Stimulated activated CD8-positive, alpha-beta memory T cell treated with anti-CD3 and anti-CD28 coated beads, Interleukin-15, amount 100 ng/mL, for 24 hours (primary cell): ENCODE measurements at places on chromosomes 3 and 15.

- DNase-seq = no peak
Measured at GRCh38 chr15:59550956-59551355, 60.6 kb upstream of the GCNT3 start.

DNA sequence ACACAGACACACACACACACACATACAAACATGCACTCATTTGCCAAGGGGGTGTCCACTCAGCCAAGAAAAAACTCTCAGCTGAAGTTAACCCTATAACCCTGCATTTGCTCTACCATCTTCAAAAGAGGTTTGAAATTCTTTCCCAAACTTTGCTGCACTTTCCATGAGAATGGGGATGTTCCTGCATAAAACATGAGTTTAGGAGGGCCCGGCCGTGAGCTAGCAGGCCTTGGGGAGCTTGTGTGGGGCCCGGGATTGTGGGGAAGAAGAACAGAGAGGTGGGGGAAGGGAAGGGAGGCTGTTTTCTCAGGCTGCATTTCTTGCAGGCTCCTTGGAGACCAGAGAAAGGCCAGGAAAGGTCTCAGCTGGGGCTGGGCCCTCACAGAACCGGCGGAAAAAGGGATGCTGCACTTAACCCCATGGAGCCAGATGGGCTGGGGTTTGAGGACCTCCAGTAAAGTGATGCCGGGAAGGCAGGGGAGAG lies 40.8 kb downstream of the SEMA5B start:
- no peak for DNase-seq

GRCh38 chr15:68623301-68623892 lies 44.6 kb downstream of the CORO2B start:
- no peak for DNase-seq

- no peak for DNase-seq
Measured at GRCh38 chr15:83846847-83847246, 192.9 kb downstream of the ADAMTSL3 start.

- no peak for DNase-seq
Measured at GRCh38 chr3:123169492-123169929, 32.2 kb upstream of the SEC22A start.

DNA sequence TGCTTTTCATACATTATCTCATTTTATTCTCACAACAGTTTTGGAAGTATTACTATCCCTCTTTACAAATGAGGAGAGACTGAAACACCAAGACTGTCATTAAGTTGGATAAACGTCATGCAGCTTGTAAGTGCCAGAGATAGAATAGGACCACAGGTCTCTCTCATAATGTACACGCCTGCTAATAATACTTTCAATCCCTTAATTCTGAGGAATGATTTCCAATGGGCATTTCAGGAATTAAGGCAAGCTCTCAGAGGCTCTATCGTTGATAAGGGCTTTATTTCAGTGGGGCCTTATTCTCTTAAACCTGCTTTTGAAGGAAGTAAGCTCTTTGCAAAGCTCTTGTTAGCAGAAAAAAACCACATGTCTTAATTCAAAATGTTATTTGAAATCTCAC lies 229.1 kb downstream of the NFKBIZ start:
- no peak for DNase-seq

DNA sequence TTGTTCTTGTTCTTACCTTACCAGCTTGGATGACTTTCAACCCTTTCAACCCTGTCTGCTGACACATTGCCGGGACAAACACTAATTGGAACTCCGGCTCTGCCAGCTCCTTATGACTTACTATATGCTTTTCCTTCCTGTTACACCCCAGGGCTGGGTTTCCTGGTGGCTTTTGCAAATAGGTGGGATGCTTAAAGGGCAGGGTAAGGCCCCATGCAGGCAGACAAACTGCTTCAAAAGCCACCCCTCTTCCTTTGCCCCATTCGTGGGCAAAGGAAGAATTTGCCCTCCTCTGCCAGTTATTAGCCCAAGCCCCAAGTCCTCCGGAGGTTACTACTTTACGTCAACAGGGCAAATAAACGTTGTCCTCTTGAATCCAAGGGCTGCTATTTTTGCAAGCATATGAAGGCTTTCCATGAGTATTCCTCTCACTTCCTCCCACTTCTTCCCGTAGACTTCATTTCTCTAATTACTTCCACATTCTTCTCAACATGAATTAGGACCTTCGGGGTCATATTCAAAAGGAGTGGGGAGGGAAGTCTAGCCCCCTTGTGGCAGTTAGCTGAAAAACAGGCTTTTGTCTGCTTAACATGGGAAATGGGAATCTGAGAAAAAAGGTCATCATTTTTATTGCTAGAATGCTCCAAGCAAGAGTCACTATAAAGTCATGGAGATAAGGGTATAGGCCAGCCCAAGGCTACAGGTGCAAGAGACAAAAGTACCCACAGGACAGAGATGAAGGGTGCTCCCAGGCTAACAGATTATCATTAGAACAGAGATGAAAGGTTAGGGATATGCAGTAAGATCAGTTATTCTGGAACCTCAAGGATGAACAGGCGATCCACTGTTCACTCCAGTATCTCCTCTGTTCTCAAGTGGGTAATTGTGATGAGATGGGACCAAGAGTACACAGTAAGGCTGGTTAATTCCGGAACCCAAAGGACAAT lies 56.3 kb upstream of the FSTL1 start:
- DNase-seq = no peak

DNA sequence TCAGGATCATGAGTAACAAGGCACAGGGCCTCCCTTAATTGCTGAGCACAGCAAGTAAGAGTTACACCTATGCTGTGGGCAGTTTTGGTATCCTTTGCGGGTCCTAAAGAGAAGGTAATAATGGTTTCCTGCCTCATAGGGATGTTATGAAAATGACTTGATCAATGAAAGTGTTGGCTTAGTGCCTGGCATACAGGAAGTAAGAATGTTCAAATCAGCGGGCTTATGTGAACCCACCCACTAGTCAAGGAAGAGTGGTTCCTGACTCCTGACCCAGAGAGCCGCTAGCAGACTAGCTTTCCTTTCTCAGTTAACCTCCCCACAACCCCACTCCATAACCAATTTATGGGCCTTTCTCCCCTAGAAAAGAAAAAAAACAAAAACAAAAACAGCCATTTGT lies 5.2 kb upstream of the ADAMTS9 start:
- no peak for DNase-seq

DNA sequence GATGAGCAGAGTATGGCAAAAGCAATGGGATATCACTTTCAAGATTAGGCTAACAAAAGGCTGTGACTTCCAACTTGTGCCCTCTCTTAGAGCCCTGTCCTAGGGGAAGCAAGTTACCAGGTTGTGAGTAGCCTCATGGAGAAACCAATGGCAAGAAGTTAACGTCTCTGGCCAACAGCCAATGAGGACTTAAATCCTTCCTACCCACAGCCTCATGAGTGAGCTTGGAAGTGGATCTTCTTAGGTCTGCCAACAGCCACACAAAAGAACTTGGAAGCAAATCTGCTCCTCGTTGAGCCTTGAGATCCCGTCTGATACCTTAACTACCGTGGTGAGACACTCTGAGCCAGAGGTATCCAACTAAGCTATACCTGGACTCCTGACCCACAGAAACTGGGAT lies 5.7 kb downstream of the NME9 start:
- DNase-seq = no peak

DNA sequence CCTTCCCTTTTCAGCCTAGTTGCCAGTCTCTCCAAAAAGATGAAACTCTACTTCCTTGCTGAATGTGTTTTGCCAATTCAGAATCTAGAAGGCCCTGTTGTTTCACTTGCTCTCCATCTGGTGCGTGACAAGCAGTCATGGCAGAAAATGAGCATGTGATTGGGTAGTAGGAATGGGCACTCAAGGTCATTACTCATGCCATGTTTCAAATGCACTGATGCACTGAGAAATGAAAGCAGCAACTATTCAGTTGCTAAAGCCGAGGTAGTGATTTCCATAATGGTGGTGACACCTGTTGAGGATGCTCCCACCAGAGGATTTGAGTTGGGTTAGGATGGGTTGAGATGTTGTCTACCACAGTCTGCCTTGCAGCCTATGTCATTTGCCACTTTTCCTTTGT lies 12.7 kb downstream of the ZBTB38 start:
- no peak for DNase-seq

DNA sequence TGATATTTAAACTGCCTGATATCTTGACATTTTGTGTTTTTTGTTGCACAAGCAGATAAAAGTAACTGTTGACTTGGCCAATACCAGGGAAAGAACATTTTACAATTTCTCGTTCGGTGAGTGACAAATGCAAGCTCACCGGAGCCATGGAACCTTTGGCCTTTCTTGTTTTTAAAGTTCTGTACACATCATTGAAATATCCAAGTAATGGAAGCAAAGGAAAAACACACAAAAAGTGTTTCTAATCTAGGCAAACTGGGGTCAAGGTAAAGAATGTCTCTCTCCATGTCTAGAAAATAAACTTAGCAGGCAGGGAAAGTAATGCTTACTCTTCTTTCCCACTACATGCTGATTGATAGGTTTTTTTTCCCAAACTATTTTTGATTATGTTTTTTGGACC lies 27.8 kb downstream of the SPTSSB start:
- no peak for DNase-seq

DNA sequence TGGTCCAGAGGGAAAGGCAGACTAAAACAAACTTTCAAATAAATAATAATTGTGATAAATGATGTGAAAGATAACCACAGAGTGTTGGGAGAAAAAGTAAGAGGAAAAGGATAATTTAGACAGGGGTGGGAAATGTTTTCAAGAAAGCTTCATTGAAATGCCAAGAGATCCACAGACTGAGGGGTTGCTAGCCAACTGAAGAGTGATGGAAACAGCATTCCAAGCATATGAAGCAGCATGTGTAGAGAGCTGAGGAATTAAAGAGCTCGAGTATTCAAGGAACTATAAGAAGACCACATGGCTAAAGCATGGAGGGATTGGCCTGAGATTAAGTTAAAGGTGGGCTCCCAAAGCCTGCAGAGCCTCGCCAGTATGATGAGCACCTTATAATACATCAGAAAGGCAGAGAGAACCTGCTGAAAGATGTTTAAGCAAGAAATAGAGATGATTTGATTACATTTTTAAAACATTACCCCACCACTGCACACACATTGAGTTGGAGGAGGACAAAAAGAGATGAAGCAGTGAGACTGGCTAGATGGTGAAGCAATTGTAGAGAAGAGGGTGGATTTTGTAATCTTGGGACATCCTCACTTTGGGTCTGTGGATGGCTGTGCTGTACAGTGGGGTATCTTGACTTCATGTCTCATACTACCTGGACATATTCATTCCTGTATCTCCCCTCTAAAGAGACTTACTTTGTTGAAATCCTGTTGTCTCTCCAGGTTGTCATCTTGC lies 100.8 kb downstream of the STAC start:
- DNase-seq = no peak

GRCh38 chr3:39103791-39104552 lies 3.5 kb downstream of the GORASP1 start:
- no peak for DNase-seq

GRCh38 chr15:31263751-31264558 lies 62.7 kb upstream of the KLF13 start:
- peak; percentile 32 for DNase-seq

GRCh38 chr15:70087708-70088352 lies 9.9 kb downstream of the TLE3 start:
- DNase-seq = no peak

DNA sequence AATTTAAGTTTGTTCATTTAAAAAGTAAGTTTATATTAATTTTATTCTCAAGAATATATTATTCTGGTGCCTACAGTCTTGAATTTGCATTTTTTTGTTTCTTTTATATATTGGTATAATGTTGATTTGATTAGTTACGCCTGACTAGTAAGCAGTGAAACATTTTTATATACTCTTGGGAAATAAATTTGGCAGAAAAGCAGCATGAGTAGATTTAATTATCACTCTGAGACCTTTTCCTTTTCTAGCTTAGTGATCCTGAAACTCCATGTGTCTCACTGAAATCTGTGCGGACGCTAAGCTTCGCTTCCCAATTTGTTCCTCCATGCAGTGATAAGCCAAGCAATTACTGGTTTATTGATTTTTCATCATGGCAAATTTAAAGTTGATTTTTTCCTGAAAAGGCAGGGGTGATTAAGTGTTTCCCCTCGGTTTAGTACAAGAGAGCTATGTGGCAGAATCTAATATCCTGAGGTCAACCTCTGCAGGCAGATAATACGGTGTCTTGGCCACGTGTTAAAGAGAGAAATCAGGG lies 87.2 kb upstream of the MLF1 start:
- no peak for DNase-seq

- no peak for DNase-seq
Measured at GRCh38 chr3:65953301-65953812, 85.4 kb downstream of the MAGI1 start.

DNA sequence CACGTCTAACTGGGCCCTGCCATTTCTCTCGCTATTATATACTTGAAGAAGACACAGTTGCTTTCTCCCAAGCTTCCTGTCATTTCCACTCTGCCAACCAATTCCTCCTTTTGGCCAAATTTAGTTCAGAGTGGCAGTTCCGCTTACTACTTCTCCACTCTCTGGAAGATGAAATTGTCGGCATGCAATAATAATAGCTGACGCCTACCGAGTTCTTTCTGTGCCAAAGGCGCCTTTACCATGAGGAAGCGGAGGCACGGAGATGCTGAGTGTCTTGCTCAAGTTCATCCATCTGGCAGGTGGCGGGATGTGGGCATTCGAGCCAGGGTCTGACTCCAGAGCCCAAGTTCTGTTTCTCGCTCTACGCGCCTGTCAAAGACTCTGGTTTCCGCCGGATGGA lies 14.6 kb upstream of the NRROS start:
- no peak for DNase-seq

DNA sequence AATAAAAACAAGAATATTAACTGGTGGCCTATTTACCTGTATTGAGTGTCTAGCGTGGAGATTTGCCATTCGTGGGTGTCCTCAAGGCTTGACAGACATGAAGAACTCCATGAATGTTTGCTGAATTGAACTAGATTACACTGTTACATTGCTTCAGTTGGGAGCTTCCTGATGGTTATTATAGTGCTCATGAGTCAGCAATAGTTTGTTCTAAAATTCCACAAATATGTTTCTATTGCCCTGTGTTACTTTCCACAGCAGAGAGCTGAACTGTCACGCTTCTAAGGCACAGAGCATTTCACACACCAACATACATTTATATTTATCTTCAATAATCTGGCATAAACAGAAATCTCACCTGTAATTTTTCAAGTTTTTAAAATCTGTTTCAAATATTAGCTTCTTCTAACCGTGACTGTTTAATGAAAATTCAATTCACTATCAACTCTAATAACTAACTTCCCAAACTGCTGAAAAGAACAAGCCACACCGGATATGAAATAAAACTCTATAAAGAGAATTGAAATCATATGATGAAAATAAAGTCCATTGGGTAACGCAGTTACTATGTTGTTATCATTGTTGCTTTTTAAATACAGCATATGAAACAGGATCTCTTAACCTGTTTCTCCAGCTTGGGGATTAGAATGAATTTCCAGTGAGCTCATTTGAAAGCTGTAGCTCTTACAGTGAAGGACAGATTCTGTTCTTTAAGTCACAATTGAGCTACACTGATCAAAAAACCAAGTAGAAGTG lies 61.2 kb upstream of the MCF2L2 start:
- no peak for DNase-seq

DNA sequence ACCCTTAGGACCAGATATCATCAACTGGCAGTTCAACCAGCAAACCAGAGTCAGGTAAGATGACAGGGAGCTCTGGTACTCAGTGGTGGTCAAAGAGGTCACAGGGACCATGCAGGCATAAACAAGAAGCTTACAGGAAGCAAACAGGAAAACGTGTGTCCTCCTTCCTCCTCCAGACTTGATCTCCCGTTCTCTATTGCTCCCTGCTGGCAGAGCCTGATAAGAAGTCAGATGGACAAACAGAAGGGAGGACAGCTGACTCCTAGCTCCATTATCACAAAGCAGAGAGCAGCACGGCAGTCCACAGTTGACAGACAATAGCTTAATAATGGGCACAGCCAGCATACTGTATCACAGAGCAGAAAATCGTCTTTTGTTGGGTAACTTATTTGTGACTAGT lies 156.5 kb upstream of the SLC2A2 start:
- no peak for DNase-seq

GRCh38 chr15:100802421-100803170 lies 77.0 kb upstream of the ALDH1A3 start:
- DNase-seq = no peak
